ENCODE measurements at places on chromosomes 11 and 22.

DNA sequence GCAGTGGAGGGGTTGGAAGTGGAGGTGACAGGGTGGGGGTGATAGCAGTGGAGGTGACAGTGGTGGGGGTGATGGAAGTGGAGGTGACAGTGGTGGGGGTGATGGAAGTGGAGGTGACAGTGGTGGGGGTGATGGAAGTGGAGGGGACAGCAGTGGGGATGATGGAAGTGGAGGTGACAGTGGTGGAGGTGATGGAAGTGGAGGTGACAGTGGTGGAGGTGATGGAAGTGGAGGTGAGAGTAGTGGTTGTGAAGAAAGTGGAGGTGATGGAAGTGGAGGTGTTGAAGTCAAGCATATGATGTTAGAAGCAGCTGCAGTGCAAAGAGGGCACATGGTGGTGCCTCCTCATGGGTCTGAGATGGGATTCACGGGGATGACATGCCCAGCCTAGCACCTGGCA lies 141.5 kb downstream of the CACNA1I start:
- DNase-seq: no peak

DNA sequence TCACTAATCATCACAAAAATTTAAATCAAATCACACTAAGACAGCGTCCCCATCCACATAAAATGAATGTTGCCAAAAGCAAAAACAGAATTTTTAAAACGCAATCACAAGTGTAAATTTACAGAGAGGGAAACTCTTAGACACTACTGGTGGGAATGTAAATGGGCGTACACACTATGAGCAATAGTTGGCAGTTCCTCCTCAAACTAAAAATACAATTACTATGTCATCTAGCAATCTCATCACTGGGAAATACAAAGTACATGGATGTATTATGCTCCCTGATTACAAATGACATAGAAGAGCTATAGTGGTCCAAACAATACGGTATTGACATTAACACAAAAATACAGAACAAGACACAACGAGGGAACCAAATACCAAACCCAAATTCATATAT lies 8.7 kb upstream of the RGL4 start:
- DNase-seq: no peak

- no peak for DNase-seq
Measured at GRCh38 chr22:22094921-22095320, 112.3 kb upstream of the TOP3B start.

- no peak for DNase-seq
Measured at GRCh38 chr11:131468565-131468964, 98.2 kb downstream of the NTM start.

GRCh38 chr22:44583061-44583760 lies 85.2 kb upstream of the RTL6 start:
- DNase-seq: no peak

- DNase-seq: no peak
Measured at GRCh38 chr11:112863305-112863704, 97.9 kb upstream of the NCAM1 start.

DNA sequence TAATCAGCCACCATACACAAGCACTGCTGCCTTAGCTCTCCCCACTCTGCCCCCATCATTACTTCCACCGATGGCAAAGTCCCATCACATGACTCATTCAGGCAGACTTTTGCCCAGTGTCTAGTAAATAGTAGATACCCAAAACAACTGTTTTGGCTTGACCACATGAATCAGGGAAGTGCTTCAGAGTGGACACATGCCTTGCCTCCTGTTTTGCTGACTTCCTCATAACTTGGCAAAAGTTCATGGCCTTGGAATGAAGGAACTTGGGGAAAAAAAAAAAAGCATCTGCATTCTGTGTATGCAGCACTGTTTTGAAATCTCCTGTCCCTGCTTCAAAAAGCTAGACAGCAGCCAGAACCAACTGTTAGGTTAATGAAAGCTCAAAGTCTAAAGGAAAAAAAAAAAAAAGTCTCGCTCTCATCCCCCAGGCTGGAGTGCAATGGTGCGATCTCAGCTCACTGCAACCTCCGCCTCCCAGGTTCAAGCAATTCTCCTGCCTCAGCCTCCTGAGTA lies 335.3 kb downstream of the FAM181B start:
- DNase-seq: no peak

GRCh38 chr11:18987454-18988231 lies 48.4 kb upstream of the MRGPRX1 start:
- DNase-seq: no peak

GRCh38 chr11:33520112-33520511 lies 180.5 kb downstream of the C11orf91 start:
- DNase-seq: no peak

DNA sequence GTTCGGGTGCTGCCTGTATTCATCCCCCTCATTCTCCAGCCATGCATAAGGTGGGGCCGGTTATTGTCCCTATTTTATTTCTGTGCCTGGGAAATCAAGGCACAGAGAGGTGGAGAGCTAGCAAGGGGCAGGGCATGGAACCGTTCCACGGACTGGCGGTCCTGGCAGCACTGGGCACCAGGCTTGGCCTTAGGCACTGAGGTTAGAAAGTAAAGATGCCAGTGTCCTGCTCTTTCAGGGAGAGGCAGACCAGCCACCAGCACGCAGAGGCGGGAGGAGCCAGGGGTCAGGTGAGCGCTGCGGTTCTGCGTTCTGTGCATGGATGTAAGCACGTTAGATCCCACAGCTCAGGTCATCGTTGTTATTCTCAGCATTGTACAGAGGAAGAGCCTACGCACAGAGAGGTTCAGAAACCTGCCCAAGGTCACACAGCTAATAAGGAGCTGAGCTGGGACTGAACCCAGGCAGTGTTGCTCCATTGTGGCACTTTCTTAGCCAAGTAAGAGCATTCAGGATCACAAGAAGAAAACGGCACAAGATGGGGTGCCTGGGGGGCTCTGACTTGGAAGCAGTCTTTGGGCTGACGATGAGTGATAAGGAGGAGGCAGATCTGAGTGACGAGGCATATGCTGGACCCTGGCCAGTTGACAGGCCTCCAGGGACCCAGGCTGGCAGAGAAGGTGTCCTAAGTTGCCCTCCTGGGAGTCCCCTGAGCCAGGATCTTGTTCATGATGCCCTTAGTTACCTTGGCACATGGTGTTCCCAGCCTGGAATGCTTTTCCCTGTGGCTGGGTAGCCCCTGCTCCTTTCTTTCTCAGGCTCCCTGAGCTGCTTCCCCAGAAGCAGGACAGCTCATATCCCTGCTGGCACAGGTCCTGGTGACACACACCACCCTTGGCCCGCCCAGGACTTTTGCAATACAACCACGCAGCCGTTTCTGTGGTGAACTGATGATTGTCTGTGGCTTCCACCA lies 41.1 kb downstream of the OSBPL5 start:
- DNase-seq: no peak

GRCh38 chr11:130145975-130146776 lies 13.4 kb upstream of the ST14 start:
- no peak for DNase-seq

DNA sequence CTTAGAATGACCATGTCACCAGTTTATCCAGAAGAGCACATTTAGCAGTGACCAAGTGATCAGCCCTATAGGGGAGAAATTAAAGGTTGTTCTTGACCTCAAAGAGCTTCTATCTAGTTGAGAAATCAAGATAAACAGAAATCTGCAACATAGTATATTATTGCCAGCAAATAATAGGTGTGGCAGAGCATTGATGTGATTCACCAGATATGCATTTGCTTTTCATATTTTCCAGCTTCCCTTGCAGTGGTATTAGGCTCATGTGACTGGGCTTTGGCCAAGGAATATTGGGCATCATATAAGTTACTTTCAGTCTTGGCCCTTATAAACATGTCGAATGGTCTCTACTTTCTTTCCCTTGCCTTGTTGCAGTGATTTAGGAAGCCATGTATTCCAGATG lies 34.5 kb downstream of the COMMD9 start:
- no peak for DNase-seq

DNA sequence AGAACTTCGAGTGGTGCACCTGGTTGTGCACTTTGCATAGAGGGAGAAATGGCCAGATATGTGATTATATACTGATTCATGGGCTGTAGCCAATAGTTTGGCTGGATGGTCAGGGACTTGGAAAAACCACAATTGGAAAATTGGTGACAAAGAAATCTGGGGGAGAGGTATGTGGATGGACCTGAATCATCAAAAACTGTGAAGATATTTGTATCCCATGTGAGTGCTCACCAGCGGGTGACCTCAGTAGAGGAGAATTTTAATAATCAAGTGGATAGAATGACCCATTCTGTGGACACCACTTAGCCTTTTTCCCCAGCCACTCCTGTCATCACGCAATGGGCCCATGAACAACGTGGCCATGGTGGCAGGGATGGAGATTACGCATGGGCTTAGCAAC lies 48.0 kb upstream of the NARS2 start:
- DNase-seq: no peak

DNA sequence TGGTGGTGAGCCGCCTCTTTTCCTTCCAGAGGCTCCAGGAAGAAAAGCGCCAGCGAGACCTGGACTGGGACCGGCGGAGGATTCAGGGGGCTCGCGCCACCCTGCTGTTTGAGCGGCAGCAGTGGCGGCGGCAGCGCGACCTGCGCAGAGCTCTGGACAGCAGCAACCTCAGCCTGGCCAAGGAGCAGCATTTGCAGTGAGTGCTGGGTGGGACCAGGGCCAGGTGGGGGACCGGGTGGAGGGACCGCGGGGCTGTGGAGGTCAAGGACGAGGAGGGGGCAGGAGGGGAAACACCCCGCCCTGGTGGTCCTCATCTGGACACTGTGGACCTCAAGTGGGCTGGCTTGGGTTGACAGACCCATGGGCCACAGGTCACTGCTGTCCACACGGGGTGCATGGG lies 17.4 kb downstream of the RIBC2 start:
- DNase-seq: no peak

- no peak for DNase-seq
Measured at GRCh38 chr22:30171008-30171407, 75.6 kb downstream of the LIF start.

- DNase-seq: no peak
Measured at GRCh38 chr11:64499261-64500004, 91.6 kb upstream of the SLC22A12 start.

GRCh38 chr11:48107188-48107704 lies 109.4 kb upstream of the OR4B1 start:
- no peak for DNase-seq

DNA sequence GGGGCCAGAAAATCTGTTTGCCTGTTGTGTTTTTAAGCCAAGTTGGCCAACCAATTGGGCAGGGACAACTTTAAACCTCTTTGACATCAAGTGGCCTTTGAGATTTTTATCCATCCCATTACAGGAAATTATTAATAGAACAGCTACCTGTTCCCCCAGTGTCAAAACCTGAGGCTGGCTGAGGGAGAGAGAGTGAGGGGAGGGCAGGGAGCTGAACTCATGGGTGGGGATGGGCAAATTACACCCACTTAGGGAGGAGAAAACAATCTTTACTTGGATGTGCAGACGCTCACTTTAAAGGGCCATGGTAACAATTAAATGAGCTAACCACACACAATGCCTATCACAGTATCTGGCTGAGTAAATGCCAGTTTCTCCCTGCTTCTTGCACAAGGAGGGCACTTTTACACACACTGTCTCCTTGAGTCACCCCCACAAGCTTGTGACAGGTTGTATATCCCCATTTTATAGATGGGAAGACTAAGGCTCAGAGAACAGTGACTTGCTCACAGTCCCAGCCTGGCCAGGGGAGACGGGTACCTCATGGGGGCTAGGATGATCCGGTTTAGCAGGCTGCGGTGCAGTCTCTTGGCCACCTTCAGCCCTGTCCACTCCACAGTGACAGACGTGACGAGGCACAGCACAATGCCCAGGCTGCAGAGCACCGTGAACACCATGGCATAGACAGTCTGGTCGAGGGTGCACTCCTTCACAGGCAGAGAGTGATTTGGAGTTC lies 17.8 kb upstream of the KCNJ11 start:
- no peak for DNase-seq

DNA sequence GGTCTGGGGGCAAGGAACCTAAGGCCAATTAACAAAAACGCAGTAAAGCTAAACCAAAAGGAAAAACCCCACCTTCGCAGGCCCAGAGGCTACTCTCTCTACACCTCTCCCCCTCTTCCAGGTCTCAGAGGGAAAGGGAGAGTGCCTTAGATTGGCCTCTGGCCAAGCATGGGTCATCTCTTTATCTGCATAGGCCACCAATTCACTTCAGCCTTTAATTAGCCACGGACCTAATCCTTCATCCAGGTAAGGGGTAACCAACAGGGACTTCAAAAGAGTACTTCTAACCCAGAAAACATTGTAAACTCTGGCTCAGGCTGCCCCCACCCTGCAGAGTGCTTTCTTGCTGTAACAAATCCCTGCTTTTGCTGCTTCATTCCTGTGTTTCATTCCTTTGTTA lies 9.4 kb downstream of the VSTM5 start:
- no peak for DNase-seq

DNA sequence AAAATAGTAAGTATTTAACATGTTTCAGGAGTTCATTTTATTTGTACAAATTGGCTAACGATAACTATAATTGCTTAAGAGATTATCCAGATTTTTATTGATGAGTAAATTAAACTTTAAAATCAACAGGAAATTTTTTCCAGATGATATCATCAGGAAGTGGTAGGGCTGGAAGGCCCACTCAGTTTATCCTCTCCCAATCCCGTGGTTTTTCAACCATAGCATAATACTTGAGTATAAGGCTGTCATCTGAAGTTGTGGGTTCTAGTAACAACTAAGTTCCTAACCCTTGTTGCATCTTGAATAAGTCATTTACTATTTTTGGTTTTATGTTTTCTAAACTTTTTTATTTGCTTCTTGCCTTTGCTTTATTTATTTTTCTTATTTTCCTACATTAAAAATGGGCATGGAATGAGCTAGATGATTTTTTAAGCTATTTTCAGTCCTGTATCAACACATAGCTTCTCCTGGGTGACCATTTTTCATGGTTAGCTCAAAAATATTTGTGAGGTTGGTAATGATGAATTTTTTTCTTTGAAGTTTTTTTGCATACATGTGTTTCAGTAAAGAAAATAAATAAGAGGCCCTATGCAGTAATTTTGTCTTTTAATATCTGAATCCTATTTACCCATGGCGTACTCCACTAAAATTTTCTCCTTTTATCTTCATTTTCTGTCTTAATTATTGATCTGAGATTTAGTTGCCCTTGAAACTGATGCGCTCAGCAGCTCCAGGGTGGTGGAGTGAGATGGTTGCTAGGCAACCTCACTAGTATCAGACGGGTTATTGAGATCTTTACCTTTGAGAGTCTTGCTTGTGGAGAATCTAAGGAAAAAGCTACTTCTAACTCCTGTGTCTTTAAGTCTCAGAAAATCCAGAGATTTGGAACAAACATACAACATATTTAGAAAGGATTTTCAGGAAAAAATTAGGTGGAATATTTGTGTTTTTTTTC lies 452.0 kb upstream of the CCDC179 start:
- no peak for DNase-seq

- DNase-seq: no peak
Measured at GRCh38 chr22:38830026-38830844, 13.6 kb downstream of the NPTXR start.
